T-helper 2 cell (primary cell): ENCODE measurements at places on chromosomes 6 and 20.

GRCh38 chr6:16639684-16640480 is 121.4 kb downstream of the ATXN1 start:
- DNase-seq: no peak

DNA sequence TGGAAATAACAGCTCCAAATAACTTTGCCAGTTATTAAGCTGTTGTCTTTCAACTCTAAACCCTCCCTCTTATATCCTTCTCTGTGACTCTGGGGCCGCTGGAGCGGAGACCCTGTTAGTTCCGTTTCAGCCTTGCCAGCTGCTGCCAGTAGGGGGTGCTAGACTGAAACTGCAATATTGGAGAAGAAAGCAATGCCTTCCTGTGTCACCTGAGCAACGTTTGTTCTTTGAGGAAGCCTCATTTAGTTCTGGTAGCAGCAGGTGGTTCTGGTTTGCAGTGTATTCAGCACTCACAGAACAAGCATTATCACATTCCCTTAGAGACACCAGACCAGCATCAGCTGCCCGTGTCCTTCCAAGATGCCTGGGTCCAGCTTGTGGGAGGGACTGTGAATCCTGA is 22.9 kb upstream of the JAG1 start:
- DNase-seq: no peak

- no peak for DNase-seq
Observed at GRCh38 chr20:25247000-25247517, 826 bp upstream of the PYGB start.

DNA sequence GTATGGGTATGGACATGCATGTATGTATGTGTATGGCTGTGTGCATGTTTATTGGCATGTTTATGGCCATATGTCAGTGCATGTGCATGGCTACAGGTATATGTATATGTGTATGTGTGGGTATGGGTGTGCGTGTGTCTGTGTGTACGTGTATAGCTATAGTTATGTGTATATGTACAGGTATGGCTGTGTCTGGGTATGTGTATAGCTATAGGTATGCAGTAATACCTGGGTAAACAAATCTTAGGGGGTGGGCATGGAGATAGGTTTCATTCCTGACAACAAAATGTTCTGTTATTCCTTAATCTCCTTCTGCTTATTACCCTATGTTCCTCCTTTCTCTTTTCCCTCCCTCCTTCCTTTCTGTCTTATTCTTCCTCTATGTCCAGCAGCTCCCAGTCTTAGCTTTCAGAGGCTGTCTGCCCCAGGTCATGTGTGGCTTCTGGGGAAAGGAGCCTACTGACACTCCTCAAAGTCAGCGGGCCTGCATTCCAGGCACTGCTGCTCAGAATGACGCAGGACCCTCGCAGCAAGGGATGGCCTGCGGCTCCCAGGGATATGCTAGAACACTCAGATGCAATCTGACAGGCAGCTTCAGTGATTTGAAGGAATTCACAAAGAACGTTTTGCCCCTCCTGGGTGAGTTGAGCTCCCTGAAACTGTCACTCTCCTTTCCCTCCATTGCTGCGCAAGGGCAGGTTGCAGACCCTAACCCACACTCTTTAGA is 139.3 kb upstream of the PHACTR1 start:
- DNase-seq: no peak

DNA sequence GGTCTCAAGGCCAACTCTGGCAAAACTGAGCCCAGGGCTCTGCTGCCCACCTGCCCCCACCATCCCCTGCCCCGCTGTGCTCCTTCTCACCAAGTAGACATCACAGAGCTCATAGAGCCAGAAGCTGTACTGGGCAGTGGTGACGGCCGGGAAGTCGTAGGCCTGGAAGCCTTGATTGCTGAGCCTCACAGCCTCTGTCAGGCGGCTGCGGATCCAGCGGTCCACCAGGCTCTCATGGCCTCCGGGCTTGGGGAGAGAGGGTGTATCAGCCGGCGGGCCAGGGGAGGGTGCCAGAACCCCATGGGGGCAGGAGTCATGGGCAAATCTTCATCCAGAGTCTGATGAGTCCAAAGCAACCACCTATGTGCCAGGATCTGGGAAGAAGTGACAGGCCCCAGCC is 2.8 kb upstream of the VWA7 start:
- no peak for DNase-seq

- no peak for DNase-seq
Observed at GRCh38 chr20:33132513-33133372, 35.2 kb upstream of the BPIFA2 start.

DNA sequence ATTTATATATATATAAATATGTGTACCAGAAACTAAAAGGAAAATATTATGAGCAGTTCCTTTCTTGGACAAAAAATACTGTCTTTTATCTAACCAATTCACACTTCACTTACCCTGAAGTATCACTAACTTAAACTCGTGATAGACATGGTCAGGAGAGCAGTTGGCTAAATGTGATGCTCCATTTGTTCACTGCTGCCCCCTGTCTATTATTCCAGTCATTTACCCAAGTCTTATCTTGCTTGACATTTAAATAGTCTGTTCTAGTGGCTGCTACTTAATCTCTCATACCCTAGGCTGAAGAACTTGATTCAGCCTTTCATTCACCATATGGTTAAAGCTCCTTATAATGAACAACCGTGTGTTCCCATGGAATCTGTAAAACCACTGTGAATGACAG is 789.6 kb upstream of the EYS start:
- DNase-seq: no peak

- DNase-seq: no peak
Observed at GRCh38 chr6:84348801-84349200, 121.4 kb upstream of the CEP162 start.

DNA sequence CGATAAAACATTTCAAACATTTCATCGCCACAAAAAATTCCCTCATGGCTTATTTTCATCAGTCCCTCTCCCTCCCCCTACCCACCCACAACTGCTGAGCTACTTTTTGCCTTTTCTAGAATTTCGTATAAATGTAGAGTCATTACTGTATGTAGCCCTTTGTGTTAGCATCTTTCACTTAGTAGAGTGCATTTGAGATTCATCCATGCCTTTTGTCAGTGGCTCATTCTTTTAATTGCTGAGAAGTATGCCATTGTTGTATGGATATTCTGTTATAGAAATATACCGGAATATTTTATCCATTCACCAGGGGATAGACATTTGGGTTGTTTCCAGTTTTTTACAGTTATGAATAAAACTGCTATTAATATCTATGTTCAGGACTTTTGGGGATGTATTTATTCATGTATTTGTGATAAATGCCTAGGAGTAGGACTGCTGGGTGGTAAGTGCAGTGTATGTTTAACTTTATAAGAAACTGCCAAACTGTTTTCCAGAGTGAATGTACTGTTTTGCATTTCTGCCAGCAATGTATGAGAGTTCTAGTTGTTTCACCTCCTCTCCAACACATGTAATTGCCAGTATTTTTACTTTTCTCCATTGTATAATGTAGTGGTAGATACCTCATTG is 50.4 kb downstream of the FOXO3 start:
- DNase-seq: no peak

DNA sequence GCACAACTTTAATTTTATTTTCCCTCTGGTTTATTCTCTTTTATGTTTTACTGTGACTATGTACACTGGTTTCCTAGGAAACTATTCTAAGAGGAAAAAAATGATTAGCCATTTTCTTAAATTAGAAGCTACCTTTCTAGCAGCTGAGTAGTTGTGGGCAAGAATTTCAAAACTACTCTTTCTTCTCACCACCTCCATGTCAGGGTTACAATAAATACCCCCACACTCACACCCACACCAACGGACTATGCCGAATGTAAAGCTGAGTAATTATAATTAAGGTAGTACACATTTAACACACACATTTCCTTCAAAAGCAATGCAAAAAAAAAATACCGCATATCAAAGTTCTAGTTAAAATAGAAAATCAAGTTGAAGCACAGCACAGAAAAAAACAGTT is 78.9 kb downstream of the ARHGAP18 start:
- no peak for DNase-seq

DNA sequence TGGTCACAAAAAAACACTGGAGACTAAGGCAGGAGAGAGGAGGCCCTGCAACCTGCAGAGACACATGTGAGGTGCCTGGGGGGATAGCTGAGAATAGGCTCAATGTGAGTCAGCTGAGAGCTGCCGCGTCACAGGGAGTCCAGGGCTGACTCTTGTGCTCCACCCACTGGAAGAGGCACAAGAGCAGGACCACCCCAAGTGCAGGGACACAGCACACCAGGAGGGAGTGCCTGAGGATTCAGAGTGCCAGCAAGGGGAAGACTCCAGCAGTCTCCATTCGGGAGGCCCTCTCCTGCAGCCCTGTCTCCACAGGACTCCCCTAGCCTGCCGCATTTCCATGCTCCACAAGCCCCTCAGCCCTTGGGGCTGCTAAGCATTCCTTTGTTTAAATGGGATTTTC is 105.5 kb downstream of the HUS1B start:
- DNase-seq: no peak

- no peak for DNase-seq
Observed at GRCh38 chr6:160789263-160790027, 87.4 kb downstream of the PLG start.

DNA sequence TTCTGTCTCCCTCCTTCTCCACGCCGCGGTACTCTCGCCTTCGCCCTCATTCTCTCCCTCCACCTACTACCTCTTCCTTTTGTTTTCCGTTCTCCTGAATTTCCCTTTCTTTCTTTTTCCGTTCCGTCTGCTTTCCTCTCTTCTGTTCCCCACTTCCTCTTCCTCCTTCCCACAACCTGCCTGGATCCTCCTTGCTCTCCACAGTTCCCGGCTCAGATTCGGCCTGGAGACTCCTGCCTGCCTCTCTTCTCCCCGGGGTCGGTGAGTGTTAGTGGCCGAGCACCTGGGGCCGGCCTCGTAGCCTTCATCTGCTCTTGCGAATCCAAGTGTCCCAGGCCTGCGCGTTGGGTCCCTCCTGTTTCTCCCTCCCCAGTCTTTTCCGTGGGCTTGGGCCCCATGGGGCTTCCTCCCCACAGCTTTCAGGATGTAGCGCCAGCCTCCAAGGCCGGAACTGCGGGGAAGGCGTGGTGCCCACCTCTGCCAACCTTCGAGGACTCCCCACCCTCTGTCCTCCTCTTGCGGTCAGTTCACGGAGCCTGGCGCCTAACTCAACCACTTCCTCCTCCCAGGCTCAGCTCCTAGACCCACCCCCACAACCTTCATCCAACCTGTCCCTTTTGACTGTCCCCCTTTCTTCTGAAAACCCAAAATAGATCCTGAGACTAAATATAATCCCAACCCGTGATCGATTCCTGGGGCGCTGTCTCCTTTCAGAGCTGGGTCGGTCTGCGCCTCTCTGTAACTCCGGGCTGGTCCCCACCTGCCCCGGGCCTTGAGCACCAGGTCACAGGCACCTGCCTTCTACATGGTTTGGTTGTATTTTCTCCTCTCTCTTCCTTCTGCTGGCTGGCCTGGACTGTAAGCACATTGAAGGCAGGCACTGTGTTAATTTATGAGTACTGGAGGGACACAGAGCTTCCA is 6.8 kb downstream of the NRN1 start:
- no peak for DNase-seq
